Left hindlimb (tissue), 1 donor: ENCODE measurements at places on chromosomes 6 and 20.

GRCh38 chr6:36694616-36695015 is 3.0 kb upstream of the RAB44 start:
- no peak for DNase-seq

DNA sequence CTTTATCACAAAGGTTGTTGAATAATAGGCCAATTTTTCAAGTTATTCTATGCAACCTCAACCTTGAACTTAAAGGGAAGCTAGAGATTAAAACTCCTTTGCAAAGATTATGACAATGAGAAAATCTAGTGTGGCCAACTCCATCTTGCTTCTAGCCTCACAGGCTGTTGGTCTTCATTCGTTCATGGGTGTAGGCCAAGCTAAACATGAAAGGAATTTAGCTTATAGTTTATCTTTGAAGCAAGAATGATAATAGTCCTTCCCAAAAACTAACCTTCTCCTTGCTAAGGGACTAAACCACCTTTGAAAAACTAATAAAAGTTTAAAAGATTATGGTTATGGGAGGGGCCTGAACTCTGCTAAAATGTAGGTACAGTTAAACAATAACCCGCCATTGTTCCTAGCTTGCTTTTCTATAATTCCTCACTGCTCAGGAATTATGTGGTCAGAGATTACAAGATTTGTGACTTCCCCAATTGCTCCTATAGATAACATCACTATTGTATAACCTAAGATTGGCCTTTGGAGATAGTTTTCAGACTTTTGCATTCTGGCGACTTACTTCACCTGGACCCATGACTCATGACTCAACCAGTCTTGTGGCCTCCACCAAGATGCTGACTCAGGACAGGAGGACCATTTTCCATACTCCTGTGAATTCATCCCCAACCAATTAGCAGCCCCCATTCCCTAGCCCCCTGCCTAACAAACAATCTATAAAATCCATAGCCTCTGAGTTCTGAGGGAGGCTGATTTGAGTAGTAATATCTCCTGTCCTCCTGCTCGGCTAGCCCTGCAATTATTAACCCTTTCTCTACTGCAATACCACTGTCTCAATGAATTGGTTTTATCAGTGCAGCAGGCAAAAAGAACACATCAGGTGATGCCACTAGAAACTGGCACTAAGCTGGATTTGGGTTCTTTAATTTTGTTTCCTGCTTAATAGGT is 154.5 kb downstream of the CD83 start:
- no peak for DNase-seq

DNA sequence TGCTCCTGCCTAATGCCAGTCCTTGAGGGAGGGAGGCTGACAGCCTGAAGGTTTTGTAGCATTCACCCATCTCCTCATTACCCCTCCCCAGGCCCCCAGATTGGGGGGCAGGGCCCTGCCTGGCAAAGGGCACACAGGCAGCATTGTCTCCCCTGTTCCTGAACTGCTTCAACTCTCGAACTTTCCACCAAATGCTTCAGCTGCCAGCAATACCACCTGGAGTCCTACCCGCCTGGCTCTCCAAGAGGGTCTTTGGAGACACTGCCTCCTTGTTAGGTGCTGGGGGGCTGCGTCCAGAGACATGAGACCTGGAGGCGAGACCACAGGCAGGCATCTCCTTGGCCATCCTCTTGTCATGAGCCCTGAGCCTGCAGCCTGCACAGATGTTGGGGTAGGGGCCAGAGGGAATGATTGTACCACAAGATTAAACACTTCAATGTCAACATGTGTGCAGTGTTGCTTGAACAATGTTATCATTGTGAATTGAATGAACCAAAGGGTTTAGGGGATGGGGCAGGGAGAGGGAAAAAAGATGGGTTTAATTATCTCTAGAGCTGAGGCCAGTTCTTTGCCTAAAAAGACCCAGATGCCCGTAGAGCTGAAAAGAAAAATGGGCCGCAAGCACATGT is 25.0 kb downstream of the BMP7 start:
- no peak for DNase-seq

- DNase-seq: no peak
These were observed 73.1 kb upstream of the CLDN20 start for GRCh38 chr6:155190677-155191076.

GRCh38 chr20:43388268-43389002 is 69.3 kb upstream of the SRSF6 start:
- no peak for DNase-seq

DNA sequence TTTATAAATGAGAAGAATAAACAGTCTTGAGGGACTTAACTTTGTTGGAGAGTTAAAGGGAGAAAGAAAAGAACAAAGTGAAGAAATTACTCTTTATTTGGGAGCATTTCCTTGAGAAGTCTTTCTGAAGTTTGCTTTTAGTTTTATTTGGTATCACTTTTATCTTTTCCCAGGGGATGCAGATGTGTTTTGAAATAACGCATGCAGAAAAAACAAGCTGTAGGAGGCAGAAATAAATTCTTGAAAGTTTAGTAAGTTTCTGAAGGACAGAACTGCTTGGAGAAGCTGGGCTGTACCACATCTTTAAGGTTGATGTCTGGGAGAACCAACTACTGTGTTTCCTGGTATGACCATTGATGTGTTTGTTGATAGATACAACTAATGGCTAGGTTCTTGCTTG is 75.0 kb downstream of the PLCB4 start:
- DNase-seq: no peak

GRCh38 chr6:12567682-12568081 is 148.9 kb upstream of the PHACTR1 start:
- no peak for DNase-seq

DNA sequence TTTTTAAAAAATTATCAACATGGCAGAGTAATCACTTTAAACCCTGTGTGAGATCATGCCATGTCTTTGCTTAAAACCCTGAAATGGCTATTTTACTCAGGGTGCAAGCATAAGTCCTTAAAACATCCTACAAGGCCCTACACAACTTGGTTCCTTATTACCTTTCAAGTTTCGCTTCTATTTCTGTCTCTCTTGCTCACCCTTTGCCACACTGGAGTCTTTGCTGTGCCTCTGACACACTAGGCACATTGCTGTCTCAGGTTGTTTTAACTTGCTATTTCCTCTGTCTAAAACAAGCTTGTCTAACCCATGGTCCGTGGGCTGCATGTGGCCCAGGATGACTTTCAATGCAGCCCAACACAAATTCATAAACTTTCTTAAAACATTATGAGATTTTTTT is 55.6 kb downstream of the KIAA0408 start:
- no peak for DNase-seq

DNA sequence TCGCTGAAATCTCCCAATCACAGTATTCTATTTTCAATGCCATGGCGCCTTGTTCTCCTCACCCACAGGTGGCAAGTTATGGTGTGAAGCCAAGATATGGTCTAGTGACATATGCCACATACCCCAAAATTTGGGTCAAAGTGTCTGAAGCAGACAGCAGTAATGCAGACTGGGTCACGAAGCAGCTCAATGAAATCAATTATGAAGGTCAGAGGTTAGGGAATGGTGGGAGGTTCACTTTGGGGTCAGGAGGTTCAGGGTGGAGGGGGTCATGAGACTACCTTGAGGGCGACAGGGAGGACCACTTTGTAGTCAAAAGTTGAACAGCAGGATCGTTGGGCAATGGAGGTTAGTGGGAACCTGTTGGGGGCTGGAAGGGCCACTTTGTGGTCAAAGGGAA is 2.4 kb downstream of the CFB start:
- no peak for DNase-seq

DNA sequence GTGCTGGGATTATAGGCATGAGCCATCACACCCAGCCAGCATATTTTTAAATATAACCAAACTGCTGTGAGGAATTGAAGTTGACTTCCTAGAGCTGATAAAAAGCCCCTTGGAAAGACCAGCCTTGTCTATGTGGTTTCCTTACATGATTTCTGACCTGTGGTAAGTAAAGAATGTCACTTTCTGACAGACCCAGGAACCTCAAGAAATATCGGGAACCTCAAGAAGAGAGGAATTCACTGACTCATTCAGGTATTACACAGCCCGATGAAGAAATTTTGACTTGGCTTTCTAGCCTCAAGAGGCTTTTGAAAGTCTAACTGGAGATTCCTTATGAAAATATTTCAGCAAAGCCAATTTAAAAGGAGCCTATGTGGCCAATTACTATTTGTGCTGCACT is 71.8 kb downstream of the FOXF2 start:
- no peak for DNase-seq

DNA sequence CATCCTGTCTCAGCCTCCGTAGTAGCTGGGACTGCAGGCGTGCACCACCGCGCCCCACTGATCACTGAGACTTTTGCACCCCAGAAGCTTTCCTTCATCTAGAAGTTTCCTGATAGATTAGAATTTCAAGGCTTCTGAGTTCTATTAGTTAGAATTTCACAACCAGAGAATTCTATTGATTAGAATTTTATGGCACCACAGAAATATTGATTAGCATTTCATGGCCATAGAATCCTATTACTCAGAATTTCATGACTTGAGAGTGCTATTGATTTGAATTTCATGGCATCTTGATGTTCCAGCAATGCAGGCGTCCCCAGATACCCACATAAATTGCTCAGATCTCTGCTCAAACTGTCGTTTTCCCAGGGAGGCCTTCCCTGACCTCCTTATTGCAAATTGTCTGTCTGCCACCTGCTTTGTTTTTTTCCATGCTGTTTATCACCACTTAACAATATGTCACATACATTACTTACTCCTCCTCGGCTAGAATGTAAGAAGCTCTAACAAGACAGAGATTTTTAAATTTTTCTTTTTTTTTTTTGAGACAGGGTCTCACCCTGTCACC is 16.9 kb upstream of the CBFA2T2 start:
- DNase-seq: no peak

DNA sequence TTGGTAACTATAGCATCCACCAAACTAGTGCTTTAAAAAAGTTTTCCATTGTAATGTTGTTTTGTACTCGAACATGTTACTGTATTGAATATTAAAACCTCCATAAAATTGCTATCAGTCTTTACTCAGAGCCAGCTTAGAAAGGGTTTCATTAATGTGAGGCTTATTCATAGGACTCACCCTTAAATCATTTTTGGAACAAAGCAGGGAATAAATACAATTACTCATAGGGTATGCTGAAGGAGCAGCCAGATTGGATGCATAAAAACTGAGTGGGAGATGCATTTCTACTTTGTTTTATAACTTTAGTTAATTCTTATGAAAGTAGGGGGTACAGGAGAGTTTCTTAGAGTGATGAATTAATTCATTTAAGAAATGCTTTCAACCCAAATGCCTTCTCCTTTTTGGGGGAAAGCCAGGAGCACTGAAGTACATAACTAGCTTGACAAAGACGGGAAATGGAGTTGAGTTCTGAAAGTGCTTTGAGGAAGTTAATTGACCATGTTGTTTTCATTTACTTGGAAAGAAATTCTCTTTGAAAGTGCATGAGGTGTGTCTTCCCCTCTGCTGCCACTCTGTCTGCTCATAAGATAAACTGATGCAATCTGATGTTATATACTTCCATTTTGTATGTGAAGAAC is 90.3 kb downstream of the RNF144B start:
- no peak for DNase-seq

DNA sequence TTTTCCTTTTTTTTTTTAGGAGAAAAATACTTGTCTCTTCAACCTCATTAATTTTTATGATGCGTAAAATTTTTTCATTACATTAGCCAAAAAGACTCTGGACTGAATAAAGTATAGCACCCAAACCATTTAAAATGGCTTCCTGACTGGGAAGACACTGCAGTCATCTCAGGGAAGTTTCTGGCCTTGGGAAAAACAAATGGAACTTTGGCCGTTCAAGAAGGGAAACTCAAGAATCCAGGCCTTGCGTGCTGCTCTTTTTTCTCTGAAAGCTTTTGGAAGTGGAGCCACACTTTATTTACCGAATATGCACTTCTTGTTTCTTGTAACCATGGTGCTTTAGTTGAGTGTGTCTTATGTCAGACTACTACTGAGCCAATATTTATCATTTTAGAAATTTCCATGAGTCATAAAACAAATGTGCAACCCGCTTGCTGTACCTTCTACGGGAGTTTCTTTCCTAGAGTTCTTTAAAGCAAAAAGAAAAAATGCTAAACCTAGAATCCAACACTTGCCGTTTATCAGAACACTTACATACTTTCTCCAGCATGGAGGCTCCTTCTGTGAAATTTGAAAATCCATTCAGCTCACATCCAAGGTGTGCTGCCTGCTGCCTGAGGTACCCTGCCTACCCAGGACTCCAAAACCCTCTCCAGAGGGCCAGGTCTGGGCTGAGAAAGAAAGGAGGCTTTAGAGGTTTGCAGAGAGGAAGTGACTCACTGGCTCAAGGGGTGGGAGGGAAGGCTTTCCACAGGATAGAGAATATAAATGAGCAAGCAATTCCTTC is 11.5 kb upstream of the DSTN start:
- peak; percentile 83 for DNase-seq

DNA sequence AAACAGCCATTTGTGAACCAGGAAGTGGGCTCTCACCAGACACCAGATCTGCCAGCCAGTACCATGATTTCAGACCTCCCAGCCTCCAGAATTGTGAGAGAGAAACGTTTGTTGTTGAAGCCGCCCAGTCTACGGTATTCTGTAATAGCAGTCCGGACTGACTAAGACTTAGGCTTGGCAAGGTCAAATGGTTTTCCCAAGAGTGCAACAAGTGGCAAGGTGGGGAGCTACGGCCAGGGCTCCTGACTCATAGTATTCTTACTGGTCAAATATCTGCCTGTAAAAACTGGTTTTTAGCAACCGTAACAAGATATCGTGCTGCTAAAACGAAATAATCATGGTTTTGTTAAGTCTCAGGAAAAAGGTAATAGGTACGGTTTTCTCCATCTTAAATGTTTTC is 37.8 kb downstream of the MCUR1 start:
- DNase-seq: no peak

- no peak for DNase-seq
These were observed 573.0 kb downstream of the CD109 start for GRCh38 chr6:74268815-74269599.

GRCh38 chr6:144882425-144882824 is 597.3 kb downstream of the UTRN start:
- no peak for DNase-seq

DNA sequence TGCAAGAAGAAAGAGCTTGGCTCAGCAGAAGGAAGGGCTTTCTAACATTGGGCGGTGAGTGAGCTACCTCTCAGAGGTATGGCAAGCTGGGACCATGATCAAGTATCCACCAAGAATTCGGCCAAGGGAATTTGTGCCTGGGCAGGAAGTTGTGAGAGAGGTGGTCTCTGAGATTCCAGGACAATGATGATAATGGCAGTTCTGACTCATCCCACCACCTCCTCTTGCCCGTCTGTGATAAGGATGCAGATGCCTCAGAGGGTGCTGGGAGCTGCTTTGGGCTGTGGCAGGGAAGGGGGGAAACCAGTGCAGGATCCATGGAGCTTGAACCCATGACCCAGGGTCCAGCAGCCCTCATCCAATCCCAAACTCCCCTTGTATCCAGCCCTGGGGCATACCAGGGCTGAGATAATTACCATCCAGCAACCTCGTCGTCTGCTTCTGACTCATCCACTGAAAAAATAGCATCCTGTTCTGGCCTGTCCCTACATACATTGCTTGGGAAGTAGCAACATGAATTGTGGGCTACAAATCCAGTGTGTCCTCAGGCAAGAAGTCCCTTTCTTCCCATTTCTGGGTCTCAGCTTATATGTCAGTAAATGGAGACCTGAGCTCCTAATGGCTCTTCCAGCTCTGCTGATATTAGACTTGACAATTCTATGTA is 5.9 kb downstream of the TGM6 start:
- DNase-seq: no peak

- no peak for DNase-seq
These were observed 5.6 kb upstream of the CEP85L start for GRCh38 chr6:118656847-118657451.

GRCh38 chr6:25034431-25034921 is 98.7 kb upstream of the RIPOR2 start:
- no peak for DNase-seq

GRCh38 chr20:20353576-20353975 is 14.3 kb upstream of the INSM1 start:
- DNase-seq: no peak
